ENCODE measurements at places on chromosomes 4 and X. TPM values are rescaled to one million over a fixed set of nuclear protein-coding genes. Genes with fewer than 3 reads are reported as not detected.

DNA sequence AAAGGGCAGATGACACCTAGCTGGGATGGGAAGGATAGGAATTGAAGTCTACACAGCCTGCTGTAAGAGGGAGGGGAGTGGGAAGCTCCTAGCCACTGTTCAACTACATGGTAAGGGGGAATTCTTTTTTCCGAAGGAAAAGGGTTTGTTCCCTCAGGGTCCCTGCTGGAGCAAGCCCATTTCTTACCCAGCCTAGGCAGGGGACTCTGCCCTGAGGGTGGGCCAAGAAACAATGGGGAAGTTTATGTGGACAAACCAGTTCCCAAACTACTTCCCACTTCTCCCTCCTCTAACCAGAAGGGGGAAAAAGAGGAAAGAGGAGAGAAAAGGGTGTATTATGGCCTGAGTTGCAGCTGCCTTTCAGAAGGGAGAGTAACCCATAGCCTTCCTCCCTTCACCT, 13.5 kb upstream of the VSIG4 start:
- peak; percentile 2 for DNase-seq
- no peak overlapping the region for H3K27ac ChIP-seq
- no peaks in the 10 kb centered on the region for H3K4me1 ChIP-seq
- H3K4me3 ChIP-seq = no peak overlapping the region

GRCh38 chr4:99079625-99080295, 8.8 kb downstream of the ADH5 start:
- H3K4me1 ChIP-seq = no peaks in the 10 kb centered on the region
- H3K27ac ChIP-seq = no peak overlapping the region
- no peak for DNase-seq
- peaks cover 71% of the 10 kb centered on the region for H3K36me3 ChIP-seq

GRCh38 chr4:3862640-3863420, 96.6 kb downstream of the ADRA2C start:
- no peaks in the 10 kb centered on the region for H3K36me3 ChIP-seq
- H3K27ac ChIP-seq = peak overlapping the region; percentile 91
- no peaks in the 10 kb centered on the region for H3K27me3 ChIP-seq
- H3K4me1 ChIP-seq = peaks cover 20% of the 10 kb centered on the region

DNA sequence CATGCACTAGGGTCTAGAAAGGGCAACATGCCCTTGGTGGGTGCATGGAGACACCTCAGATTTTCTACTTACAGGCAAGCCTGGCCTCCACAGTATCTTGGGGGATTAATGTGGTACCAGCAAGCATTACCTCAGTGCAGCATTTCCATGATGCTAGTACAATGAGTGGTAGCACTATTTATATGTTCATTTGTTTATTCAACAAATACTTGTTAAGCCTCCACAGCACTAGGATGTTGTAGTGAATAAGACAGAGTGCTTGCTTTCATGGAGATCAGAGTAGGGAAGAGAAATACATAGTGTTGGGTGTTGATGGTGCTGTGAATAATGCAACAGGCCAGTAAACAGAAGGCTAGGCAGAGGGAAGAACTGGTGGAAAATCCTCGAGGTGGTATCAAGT, 133.4 kb downstream of the KLHL8 start:
- no peaks in the 10 kb centered on the region for H3K4me1 ChIP-seq
- no peak for DNase-seq
- no peak overlapping the region for H3K27ac ChIP-seq

GRCh38 chrX:53288189-53288588, 6.8 kb upstream of the IQSEC2 start:
- no peak overlapping the region for H3K27ac ChIP-seq
- no peaks in the 10 kb centered on the region for H3K36me3 ChIP-seq
- H3K27me3 ChIP-seq = no peaks in the 10 kb centered on the region
- no peak overlapping the region for H3K4me3 ChIP-seq
- peaks cover 3% of the 10 kb centered on the region for H3K4me1 ChIP-seq
- DNase-seq = peak; percentile 71

DNA sequence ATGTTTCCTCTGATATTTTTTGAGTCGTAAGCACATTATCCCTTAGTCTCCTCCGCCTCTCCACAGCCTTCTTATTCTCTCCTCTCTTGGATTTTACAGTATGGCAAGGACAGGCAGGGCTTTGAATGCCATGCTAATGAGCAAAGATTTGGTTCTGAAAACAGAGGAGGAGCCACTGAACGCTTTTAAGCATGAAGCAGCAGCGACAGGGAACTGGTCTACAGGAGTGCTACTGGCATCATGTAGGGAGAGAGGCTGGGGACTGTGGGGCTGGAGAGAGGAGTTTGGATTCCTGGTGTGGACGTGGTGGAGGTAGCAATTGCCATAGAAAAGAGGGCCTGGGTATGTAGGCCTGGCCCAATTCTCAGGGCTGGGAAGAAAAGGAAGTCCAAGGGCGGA, 4.6 kb upstream of the CD99L2 start:
- no peaks in the 10 kb centered on the region for H3K36me3 ChIP-seq
- no peaks in the 10 kb centered on the region for H3K27me3 ChIP-seq
- H3K4me3 ChIP-seq = peak overlapping the region; percentile 48
- DNase-seq = peak; percentile 62
- peak overlapping the region; percentile 99 for H3K27ac ChIP-seq

DNA sequence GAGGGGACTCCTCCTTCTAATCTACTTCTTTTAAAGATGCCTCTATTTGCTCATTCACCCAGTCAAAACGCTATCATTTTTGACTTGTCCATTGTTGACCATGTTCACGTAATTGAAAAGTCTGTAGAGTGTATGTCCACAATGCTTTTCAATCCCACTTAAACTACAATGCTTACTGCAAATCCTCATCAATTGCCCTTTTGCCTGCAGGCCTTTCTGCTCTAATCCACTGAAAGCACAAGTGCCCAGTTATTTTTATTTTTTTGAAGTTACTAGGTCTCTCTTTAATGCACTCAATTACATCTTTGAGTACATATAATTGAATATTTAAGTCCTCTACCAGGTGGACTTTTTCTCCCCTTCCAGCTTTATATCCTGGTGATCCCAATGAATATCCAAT, 437.4 kb downstream of the PDGFC start:
- H3K36me3 ChIP-seq = no peaks in the 10 kb centered on the region
- H3K4me1 ChIP-seq = no peaks in the 10 kb centered on the region
- no peak for DNase-seq
- H3K27me3 ChIP-seq = no peaks in the 10 kb centered on the region

- no peak overlapping the region for H3K27ac ChIP-seq
- H3K4me3 ChIP-seq = no peak overlapping the region
- no peaks in the 10 kb centered on the region for H3K36me3 ChIP-seq
- H3K4me1 ChIP-seq = no peaks in the 10 kb centered on the region
- H3K27me3 ChIP-seq = no peaks in the 10 kb centered on the region
Observed at GRCh38 chrX:30317308-30317707, 8.1 kb upstream of the NR0B1 start.

- H3K4me1 ChIP-seq = peaks cover 10% of the 10 kb centered on the region
- H3K36me3 ChIP-seq = no peaks in the 10 kb centered on the region
- H3K27ac ChIP-seq = peak overlapping the region; percentile 88
- H3K4me3 ChIP-seq = peak overlapping the region; percentile 89
Observed at GRCh38 chrX:71253253-71254091, 468 bp downstream of the ZMYM3 start.

DNA sequence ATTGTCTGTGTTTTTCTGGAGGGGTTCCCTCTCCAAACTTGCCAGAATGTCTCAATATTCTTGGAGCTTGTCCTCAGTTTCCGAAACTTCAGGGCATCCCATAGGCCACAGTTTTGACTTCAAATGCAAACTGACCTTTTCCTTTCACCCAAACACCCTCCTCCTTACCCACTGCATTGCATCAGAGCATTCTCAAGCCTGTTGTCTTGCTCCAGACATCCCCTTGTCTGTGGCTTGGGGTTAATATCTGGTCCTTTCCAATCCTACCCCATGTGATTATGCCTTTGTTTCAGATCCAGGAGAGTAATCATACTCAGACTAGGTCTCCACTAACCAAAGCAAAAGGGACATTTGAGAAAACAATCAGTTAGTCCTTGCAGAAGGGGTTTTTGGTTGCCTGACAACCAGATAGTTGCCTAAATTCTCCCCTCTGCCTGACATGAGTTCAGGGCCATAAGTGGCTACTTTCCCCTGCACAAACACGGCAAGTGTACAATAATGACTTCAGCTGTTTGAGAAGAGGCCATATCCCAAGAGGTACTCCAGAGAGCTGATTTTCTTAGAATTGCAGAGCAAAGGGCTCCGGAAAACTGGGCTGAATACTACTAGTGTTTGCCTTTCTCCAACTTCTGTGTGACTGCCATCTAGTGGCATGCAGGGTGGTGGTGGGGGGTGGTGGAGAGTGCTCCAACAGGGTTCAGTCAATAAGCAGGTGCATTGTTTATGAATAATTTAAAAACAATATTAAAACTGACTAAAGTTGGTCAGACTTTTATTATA, 130.2 kb downstream of the CHRDL1 start:
- no peak overlapping the region for H3K4me3 ChIP-seq
- peak; percentile 69 for DNase-seq
- peaks cover 11% of the 10 kb centered on the region for H3K4me1 ChIP-seq
- no peaks in the 10 kb centered on the region for H3K27me3 ChIP-seq
- H3K36me3 ChIP-seq = no peaks in the 10 kb centered on the region

DNA sequence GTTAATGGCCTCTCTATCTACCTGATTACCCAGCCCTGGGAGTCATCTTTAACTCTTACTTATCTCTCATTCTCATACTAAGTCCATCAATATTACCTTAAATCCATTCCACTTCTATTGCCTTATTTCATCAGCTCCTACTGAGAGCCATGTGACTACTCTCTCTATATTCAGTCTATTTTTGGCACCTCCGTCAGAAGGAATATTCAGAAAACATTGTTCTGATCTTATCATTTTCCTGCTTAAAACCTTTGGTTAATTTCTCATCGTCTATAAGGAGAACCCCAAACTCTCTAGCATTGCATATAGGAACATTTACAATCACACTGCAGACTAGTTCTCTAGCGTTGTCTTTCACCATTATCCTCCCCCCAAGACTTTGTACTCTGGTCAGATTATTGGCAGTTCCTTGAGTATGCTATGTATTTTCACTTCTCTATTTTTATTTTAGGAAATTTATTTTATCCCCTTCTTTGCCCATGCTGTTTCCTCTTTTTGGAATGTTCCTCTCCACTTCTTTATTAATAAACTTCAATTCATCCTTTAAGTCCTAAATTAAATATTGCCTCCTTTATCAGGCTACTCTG, 13.7 kb upstream of the AMMECR1 start:
- no peaks in the 10 kb centered on the region for H3K36me3 ChIP-seq
- DNase-seq = no peak
- no peak overlapping the region for H3K4me3 ChIP-seq
- no peaks in the 10 kb centered on the region for H3K4me1 ChIP-seq

- no peaks in the 10 kb centered on the region for H3K4me1 ChIP-seq
- no peak overlapping the region for H3K27ac ChIP-seq
- no peak overlapping the region for H3K4me3 ChIP-seq
- peaks cover 12% of the 10 kb centered on the region for H3K36me3 ChIP-seq
Observed at GRCh38 chr4:56026596-56026995, 77.9 kb downstream of the CEP135 start.

The ANXA3 gene
- total RNA-seq = 23.8 TPM

The GLA gene
- 48.5 TPM for total RNA-seq

The ART3 gene
- total RNA-seq = 1.2 TPM
